ENCODE measurements at places on chromosomes 4 and X. TPM values are rescaled to one million over a fixed set of nuclear protein-coding genes. Genes with fewer than 3 reads are reported as not detected.

GRCh38 chr4:109815151-109816081 lies at the start of gene GAR1:
TSS of gene GAR1 (plus strand) at chr4:109815762. CDS start at chr4:109816165, 403 bp downstream.
- peak; percentile 95 for DNase-seq

DNA sequence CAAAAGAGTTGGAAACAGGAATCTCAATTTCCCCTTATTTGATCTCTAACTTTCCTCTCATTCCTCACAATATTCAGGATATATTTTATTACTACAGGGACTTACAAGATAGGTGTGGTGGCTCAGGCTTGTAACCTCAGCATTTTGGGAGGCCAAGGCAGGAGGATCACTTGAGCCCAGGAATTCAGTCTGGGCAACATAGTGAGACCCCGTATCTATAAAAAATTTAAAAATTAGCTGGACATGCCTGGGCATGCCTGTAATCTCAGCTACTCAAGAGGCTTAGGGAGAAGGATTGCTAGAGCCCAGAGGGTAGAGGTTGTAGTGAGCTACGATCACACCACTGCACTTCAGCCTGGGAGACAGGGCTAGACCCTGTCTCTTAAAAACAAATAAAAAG lies 200.4 kb downstream of the CAMK2D start:
- no peak for DNase-seq

DNA sequence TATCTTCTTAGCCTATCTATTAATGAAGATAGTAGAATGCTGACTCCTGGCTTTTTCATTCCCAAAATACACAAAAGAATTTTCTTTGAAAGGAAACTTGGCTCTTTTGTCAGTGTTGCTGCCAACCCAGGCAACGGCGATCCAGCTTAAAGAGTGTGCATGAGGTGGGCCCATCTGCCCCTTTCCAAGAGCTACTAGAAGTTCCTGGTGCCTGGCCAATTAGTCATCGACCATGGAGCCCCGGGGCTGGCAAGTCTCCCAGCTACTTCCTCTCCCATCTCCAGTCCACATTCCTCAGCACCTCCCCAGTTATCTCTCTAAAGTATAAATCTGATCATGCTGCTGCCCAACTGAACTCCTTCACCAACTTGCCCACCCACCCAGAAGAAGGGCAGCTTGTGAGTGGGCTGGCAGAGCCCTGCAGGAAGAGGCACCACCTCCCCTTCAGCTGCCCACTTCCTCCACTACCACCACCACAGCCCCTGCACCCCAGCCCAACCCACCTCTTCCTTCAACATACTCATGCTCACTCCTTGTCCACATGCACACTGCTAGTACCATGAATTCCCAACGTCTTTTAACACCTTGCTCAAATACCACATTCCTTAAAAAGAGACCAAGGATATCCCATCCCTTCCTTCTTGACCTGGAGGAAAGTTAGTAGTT lies 158.2 kb upstream of the MAP3K15 start:
- peak; percentile 85 for DNase-seq

DNA sequence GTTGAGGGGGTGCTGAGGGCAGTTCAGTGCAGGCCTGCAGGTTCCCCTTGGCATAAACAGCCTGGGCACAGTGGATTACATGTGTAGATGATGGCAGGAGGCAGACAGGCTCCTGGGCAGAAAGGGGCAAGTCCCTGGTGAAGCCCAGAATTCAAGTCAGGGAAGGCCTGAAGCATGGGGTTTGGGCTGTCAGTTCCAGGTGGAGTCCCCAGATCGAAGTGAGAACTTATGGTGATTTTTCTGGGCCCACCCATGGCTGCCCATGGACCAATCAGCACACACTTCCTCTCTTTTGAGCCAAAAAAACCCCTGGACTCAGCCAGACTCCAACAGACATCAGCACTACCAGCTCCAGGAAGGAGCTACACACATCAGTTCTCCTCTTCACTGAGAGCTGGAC lies 529.1 kb downstream of the PPARGC1A start:
- no peak for DNase-seq

DNA sequence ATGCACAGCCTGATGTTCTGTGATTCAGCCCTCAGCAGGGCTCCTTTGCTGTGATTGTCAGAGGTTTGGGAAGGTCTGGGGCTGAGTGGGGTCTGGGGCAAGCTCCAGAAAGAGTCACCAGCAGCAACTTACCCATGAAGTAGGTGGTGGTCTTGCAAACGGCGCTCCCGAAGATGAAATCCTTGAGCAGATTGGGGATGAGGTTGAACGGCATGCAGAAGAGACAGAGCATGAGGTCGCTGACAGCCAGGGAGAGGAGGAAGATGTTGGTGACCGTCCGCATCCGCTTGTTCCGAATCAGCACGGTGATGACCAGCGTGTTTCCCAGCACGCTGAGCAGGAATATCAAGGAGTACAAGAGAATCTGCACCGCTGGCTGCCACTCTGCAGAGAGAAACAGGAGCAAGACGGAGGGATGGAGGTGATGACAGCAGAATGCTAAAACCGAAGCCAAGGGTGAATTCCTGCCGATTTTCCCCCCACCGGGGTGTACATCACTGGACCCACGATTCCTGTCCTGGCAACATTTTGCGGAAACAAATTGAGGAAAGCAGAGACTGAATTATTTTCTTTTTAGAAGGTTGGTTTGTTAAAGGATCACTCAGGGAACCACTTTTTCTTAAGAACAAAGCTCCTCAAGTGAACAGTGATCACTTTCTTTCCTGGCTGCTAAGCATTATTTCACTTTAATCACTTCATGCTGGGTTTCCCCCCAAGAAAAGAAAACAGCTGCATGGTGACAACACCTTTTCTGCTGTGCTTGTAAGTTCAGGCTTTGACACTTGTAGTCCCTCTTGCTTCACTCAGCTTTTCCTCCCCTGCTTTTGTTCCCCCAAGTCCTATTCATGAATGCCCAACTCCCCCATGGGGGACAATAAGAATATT lies 941 bp downstream of the CCKAR start:
- DNase-seq = no peak

- DNase-seq = no peak
Measured at GRCh38 chr4:137526681-137527080, 5.6 kb downstream of the PCDH18 start.

- no peak for DNase-seq
Measured at GRCh38 chr4:34198966-34199365, 2045.3 kb downstream of the ARAP2 start.

GRCh38 chr4:128565565-128566186 lies 243.8 kb upstream of the JADE1 start:
- peak; percentile 38 for DNase-seq

- DNase-seq = no peak
Measured at GRCh38 chrX:129930941-129931410, 25.0 kb downstream of the UTP14A start.

DNA sequence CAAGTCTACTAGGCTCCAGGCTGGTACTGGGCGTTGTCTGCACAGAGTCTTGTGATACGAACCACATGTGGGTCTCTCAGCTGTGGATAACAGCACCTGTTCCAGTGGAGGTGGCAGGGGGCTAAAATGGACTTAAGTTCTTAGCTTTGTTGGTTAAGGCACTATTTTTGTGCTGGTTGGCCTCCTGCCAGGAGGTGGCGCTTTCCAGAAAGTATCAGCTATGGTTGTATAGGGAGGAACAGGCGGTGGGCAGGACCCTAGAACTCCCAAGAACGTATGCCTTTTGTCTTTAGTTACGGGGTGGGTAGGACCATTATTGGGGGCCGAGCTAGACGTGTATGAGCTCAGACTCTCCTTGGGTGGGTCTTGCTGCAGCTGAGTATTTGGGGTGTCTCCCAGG lies 1138.4 kb downstream of the PCDH19 start:
- DNase-seq = no peak

- DNase-seq = no peak
Measured at GRCh38 chr4:142567199-142567598, 278.9 kb downstream of the INPP4B start.

POU3F4 gene
- total RNA-seq = not detected

GRID2 gene
- total RNA-seq = not detected

MAB21L2 gene
- total RNA-seq = not detected

GPRASP2 gene
- 13.2 TPM for total RNA-seq

CCDC120 gene
- total RNA-seq = 1.9 TPM
